ENCODE measurements at places on chromosomes 2 and 18.

DNA sequence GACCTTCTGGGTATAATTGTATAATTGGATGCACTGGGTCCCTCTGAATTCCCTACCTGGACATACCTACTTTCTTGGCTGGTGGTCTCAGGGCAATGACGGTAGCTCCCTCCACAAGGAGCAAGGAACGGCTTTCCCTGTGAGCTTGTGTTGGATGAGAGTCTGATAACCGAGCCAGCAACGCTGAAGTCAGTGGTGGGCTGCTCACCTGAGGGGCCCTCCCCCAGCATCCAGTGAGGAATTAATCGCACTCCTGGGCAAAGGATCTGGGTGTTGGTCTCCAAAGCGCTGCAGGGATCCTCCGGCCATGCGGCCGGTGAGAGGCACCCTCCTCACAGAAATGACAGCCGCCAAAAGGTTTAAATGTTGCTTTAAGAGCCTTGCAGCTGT lies 47.1 kb downstream of the LONRF2 start:
- no peak for DNase-seq

DNA sequence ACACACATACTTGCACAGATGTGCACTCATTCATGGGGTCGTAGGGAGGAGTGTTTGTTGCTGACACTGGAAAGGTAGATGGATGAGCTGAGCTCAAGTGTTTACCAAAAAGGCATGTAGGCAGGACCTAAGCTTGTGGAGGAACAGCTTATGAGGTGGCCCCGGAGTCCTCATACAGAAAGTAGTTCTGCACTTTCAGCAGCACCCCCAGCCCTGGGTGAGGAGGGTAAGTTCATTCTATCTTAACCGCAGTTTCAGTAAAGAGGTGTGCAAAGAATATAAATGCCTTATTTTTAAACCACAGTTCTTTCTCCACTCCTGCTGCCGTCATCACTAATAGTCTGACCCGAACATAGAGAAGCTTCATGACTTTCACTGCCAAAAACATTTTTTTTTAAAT lies 31.7 kb upstream of the RNF152 start:
- no peak for DNase-seq

- no peak for DNase-seq
These were observed 71.8 kb upstream of the NPAS2 start for GRCh38 chr2:100747996-100748615.

- DNase-seq: no peak
These were observed 101.9 kb downstream of the ACTR2 start for GRCh38 chr2:65329525-65329924.

GRCh38 chr2:153394686-153395085 lies 83.9 kb downstream of the RPRM start:
- no peak for DNase-seq

DNA sequence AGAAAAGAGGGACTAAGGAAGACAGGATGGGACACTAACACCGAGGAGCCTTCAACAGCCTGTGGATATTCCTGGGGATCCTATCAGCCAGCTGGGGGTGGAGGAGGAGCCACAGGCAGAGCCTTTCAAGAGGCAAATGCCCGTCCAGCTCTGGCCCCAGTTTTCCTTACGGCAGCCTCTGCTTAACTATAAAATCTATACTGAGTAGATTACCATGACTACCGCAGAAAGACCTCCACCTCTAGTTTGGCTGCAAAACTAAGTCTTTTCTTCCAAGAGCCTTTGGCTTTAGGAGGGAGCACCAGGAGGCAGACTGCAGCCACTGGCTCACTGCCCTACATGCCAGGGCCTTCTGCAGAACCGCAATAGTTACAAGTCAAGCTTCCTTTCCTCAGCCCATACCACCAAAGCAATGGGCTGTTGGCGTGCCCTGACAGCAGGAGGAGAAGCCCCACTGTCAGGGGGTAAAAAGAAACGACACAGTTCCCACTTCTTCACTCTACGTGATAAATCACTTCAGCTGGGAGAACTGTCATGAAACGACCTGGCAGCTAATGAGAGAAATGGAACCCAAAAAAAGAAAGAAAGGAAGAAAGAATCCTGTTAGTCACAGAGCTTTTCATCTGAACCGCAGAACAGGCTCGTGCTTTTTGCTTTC lies 25.1 kb upstream of the CREB1 start:
- no peak for DNase-seq

GRCh38 chr2:204529795-204530463 lies 15.3 kb upstream of the PARD3B start:
- DNase-seq: no peak

DNA sequence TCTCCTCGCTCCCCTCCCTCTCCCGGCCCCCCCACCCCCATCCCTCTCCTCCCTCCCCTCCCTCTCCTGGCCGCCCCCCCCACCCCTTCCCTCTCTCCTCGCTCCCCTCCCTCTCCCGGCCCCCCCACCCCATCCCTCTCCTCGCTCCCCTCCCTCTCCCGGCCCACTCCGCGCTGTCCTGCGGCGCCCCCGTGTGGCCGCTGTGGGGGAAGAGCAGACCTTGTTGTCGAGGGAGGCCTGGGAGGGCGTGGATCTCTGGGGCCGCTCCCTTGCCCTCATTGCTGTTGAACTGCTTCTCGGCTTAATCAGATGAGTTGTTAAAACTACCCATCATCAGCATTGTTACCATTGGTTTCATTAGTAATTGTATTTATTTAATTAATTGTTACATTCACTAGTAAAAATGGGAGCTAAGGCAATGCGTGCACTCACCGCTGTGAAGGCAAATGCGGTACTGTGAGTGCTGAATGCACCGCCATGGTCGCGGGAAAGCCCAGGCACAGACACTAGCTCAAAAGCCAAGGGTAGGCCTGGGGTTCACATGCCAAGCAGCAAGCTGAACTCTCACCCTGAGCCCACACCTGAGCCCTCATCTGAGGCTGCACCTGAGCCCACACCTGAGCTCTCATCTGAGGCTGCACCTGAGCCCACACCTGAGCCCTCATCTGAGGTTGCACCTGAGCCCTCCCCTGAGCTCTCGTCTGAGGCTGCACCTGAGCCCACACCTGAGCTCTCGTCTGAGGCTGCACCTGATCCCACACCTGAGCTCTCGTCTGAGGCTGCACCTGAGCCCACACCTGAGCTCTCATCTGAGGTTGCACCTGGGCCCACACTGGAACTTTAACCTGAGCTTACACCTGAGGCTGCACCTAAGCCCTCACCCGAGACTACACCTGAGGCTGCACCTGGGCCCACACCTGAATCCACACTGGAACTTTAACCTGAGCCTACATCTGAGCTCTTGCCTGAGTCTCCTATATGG lies 8.8 kb downstream of the RTP5 start:
- DNase-seq: peak; percentile 73

- DNase-seq: no peak
These were observed 236.5 kb downstream of the BCL2 start for GRCh38 chr18:63083020-63083531.
